ENCODE measurements at places on chromosomes 7 and 10.

DNA sequence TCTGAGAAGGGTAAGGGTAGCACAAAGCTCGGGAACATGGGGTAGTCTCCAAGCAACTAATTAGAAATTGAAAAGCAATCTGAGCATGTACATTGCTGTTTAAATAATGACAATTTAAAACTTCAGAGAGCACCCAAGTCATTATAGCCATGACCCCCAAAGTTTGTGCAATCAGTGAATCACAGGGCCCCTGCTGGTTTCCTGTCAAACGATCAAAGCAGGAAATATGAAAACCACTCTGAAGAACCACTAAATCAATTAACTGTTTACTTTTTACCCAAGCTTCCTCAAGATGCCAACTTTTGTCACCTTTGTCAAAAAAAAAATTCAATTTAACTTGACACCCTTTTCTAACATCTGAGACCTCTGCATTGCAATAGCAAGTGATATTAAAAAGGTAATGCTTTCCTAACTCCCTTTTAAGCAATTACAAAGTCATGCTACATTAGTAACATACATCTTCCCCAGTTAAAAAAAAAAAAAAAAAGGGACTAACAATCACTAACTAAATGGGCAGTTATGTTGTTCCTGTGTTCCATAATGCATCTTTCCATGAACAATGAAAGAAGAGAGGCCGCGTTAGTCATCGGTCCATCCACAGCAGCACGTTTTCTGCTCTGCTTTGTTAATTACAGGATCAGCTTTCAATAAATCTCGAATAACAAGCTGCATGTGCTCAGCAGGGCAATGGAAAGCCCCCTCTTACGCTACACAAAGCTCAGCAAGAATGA lies 80.6 kb downstream of the ETV1 start:
- peak overlapping the region; percentile 91 for H3K27ac ChIP-seq
- H3K36me3 ChIP-seq: peaks cover 56% of the 10 kb centered on the region
- H3K4me1 ChIP-seq: peaks cover 23% of the 10 kb centered on the region
- no peak overlapping the region for H3K4me3 ChIP-seq
- DNase-seq: no peak

- no peaks in the 10 kb centered on the region for H3K36me3 ChIP-seq
- no peak overlapping the region for H3K27ac ChIP-seq
- no peaks in the 10 kb centered on the region for H3K4me1 ChIP-seq
These were observed 462.1 kb upstream of the DPP6 start for GRCh38 chr7:153590136-153590535.

- no peaks in the 10 kb centered on the region for H3K4me1 ChIP-seq
- no peak for DNase-seq
- no peak overlapping the region for H3K27ac ChIP-seq
- H3K27me3 ChIP-seq: peaks cover 5% of the 10 kb centered on the region
- H3K4me3 ChIP-seq: no peak overlapping the region
These were observed 129.3 kb upstream of the ACBD5 start for GRCh38 chr10:27369880-27370279.

GRCh38 chr7:128914566-128915151 lies 4.2 kb upstream of the KCP start:
- no peak overlapping the region for H3K4me3 ChIP-seq
- H3K27ac ChIP-seq: no peak overlapping the region
- H3K36me3 ChIP-seq: no peaks in the 10 kb centered on the region
- peaks cover 60% of the 10 kb centered on the region for H3K27me3 ChIP-seq

DNA sequence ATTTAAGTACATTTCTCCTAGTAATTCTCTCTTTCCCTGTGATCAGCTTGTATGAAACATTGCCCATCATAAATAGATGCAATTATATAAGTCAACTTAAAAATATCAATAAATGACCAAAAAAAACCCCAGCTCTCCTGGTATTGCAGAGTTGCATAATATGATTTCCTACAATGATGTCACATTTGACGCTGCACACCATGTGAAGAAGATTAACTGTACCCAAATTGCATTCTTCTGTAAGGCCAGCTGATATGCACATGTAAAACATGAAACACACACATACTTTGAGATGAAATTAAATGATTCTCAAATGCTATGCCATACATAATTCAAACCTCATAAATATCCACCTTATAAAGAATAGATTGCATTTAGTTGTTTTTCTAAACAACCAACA lies 115.5 kb downstream of the AGMO start:
- no peak overlapping the region for H3K4me3 ChIP-seq
- peaks cover 5% of the 10 kb centered on the region for H3K27me3 ChIP-seq
- H3K36me3 ChIP-seq: no peaks in the 10 kb centered on the region
- peaks cover 11% of the 10 kb centered on the region for H3K4me1 ChIP-seq

DNA sequence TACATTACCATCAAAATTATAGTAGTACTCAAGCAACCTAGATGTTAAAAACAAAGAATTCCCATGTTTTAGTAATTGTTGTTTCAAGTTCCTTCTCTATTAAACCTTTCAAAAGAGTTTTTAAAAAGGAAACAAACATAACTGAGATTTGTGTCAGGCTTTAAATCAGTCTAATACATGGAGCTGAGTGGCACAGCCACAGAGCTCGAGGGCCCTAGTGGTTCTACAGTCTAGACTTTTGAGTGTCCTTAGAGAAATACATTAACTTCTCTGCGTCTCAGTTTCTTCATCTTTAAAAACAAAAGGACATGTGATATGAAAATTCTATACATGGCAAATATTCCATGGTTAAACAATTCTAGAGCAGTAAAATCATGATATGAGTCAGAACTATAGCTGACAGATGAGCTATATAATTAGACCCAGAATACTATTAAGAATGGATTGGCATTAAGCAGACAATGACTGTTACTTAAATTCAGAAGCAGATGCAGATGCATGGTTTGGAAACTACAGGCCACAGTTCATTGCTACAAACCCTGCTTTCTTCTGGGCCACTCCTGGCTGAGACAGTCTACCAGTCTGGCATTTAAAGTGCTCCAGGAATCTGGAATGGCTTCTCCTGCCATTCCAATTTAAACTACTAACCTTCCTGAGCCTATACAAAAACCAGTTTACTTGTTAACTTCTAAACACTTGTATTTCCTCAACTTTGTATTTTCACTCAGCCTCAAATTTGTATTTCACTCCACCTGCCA lies 77.4 kb downstream of the EPC1 start:
- no peaks in the 10 kb centered on the region for H3K4me1 ChIP-seq
- no peak overlapping the region for H3K27ac ChIP-seq
- no peaks in the 10 kb centered on the region for H3K27me3 ChIP-seq
- no peak overlapping the region for H3K4me3 ChIP-seq

GRCh38 chr7:55189146-55189766 lies 170.4 kb downstream of the EGFR start:
- H3K36me3 ChIP-seq: no peaks in the 10 kb centered on the region
- no peak for DNase-seq
- H3K4me3 ChIP-seq: no peak overlapping the region
- peaks cover 48% of the 10 kb centered on the region for H3K4me1 ChIP-seq
